ENCODE measurements at places on chromosomes 4 and X.

GRCh38 chrX:141176586-141177451 is at the start of gene LDOC1:
Gene LDOC1 (minus strand): TSS chrX:141177129. CDS start chrX:141177021, 108 bp downstream.
- DNase-seq, result peak; percentile 77

GRCh38 chrX:134026565-134027311 is 41.3 kb upstream of the GPC3 start:
- peak; percentile 34 for DNase-seq

- DNase-seq, result no peak
Observed at GRCh38 chr4:53592686-53593501, 1.6 kb upstream of the LNX1 start.

DNA sequence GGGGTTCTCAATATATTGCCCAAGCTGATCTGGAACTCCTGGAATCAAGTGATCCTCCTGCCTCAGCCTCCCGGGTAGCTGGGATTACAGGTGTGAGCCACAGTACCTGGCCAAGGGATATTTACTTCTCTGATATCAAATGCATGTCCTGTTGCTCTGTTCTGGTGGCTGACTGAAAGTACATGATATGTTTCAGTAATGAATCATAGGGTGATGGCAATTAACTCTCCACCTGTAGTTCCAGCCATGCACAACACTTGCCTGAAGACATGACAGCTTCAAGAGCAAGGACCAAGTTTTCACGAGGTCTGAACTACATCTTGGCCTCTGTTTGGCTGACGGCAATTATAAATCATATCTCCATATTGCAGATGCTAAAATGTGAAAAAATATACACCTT is 9.1 kb downstream of the ZCCHC4 start:
- DNase-seq, result no peak

DNA sequence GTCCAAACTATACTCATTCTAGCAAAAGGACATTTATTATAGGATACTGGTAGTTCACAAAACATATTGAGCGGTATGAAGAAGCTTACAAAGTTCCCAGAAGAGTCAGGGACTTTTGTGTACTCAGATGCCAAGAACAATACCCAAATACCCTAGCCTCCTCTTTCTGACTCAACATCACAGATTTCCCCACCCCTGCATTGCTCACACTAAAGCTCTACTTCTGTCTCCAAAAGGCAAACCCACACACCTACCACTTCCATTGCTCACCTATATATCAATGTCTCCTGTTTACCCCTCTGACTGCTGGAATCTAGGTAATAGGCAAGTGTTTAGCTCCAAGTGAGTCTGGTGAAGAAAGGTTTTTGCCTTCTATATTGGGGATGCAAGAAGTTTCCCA is 100.7 kb upstream of the HCCS start:
- DNase-seq, result no peak

- DNase-seq, result no peak
Observed at GRCh38 chr4:5133201-5133600, 81.9 kb downstream of the STK32B start.

DNA sequence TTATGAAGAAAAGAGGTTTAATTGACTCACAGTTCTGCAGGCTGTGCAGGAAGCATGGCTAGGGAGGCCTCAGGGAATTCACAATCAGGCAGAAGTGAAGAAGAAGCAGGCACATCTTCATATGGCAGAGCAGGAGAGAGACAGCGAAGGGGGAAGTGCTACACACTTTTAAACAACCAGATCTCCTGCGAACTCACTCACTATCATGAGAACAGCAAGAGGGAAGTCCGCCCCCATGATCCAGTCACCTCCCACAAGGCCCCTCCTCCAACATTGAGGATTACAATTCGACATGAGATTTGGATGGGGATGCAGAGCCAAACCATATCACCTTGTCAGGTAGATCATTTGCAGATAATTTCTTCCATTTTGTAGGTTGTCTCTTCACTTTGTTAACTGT is 555.5 kb upstream of the MAGEB2 start:
- DNase-seq, result no peak

GRCh38 chrX:16762579-16762978 is 23.7 kb upstream of the TXLNG start:
- no peak for DNase-seq

DNA sequence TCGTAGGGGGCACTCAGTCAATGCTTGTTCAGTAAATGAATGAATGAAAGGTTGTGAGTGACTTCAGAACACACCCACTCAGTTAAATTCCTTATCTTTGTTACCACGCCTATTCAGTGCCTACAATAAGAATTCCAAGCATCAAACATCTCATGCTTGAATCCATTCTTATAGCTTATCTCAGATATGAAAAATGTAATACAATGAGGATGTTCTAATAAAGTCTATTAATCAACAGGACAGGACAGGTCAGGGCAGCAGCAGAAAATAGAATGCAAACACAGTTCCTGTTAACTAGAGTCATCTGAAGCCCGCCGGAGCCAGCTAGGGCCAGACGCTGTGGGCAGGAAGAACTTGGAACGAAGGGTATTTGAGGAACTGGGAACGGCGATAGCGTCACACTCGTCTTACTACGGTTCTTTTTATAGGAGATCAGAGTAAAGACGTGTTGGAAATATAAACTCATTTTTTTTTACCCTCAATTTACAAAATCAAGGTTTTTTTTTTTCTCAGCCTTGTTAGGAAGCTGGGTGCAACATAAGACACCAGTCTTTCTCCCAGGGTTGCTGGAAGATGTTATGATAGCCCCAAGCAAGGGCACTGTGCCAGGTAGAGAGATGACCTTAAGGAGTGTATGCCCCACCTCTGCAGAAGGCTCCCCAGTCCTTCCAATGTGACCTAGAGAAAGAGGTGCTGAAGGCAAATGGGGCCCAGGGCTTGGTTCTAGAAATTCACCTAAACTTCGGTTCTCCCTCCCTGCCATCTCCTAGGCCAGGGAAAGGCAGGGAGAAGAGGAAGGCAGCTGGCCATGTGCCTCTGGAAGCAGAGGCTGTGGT is 48.3 kb downstream of the SEL1L3 start:
- no peak for DNase-seq

DNA sequence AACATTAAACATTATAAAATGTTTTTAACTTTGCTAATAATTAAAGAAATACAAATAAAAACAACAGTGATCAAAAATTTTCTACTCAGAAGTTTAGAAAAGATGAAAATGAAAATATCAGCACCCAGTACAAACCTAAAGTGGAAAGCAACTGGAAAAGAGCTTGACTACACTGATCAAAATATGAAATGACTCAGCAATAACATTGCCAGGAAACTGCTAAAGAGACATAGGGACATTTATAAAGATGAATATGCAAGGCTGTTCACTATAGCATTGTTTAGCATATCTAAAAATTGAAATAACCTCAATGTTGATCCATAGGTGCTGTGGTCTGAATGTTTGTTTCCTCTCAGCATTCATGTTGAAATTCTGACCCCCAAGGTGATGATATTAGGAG is 88.5 kb upstream of the NOCT start:
- no peak for DNase-seq

DNA sequence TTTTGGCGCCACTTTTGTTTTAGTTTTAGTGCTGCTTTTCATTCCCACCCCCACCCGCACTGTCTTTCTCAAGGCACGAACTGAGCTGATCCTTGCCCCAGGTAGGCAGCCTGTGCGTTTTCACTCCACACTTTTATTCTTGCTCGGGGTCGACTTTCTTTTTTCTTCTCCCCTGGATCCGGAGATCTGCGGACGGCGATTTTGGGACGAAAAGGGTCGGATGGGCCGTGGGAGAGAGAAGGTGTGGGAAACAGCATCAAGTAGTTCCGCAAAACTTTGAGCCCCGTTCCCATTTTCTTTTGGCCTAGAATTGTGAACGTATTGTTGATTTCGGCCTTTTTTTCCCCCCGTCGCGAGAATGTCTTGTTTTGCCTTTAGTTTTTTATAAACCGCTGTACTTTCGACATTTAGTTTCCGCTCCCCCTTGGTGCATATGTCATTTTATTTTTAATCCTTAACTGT is 531 bp downstream of the STAG2 start:
- DNase-seq, result no peak

GRCh38 chr4:76250962-76251361 is 559 bp upstream of the FAM47E start:
- no peak for DNase-seq

GRCh38 chr4:73589887-73590801 is 30.1 kb downstream of the RASSF6 start:
- DNase-seq, result no peak

DNA sequence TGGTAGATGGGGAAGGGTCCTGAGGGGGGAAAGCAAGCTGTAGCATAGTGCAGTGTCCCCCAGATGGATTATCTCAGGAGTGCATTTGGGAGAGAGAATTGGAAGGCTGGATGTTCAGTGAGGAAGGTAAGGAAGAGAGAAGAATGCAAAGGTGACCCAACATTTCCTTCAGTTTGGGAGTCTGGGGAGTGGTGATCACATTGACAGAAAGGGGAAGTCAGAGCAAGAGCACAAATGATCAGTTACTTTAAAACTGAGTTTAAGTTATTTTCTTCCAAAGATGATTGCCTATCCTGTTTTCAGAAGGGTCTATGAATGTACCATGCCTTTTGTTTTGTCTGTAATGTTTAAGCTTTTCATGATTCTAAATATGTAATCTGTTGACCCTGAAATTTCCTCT is 47.6 kb downstream of the ARHGAP10 start:
- DNase-seq, result no peak

- no peak for DNase-seq
Observed at GRCh38 chrX:153459986-153460385, 10.4 kb downstream of the HAUS7 start.

DNA sequence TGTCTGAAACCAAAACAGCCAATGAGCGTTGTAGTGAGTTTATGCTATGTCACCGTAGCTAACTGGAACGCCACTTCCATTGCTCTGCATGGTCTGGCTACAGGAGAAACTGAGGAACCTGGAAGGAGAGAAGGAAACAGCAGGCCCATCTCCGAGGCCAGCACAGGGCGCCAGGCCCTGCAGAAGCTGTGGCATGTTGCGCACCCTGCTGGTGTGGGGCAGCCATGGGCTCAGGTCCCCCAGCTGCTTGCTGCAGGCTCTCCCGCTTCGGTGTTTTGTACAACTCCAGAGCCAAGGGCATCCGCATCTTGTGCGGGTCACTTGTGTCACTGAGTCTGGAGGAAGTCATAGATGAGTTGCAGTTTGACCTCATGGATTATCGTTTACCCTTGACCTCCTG is 89.2 kb downstream of the AFAP1 start:
- no peak for DNase-seq

- DNase-seq, result no peak
Observed at GRCh38 chr4:63717384-63717783, 691.9 kb downstream of the TECRL start.

DNA sequence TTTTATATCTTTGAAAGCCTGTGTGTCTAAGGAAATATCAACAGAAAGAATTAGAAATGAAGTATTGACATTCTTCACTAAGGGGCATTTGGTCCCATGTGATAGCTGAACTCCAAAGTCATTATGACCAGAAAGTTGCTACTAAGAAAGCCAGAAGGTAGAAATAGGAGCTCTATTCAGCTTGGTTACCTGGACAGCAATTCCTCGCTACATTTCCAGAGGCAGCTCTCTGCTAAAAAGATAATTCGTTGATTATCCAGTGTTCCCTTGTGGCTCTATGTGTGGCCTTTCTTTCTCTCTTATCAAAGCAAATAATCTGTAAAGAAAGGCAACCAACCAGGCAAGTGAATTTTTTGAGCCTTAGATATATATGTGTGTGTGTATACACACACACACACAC is 341.3 kb downstream of the ADGRL3 start:
- no peak for DNase-seq

- peak; percentile 16 for DNase-seq
Observed at GRCh38 chr4:110518889-110519490, 43.0 kb downstream of the ENPEP start.

- no peak for DNase-seq
Observed at GRCh38 chr4:40190880-40191815, 5.7 kb upstream of the RHOH start.
